ENCODE measurements at places on chromosomes 13 and 19. TPM values are rescaled to one million over a fixed set of nuclear protein-coding genes. Genes with fewer than 3 reads are reported as not detected.

Gene HSPBP1
- total RNA-seq: 45.0 TPM

Gene SIGLEC5
- total RNA-seq: not detected

Gene LAIR1
- 4.9 TPM for total RNA-seq

Gene CATSPERD
- not detected for total RNA-seq

Gene TMEM59L
- 0.40 TPM for total RNA-seq

Gene OVOL3
- not detected for total RNA-seq

Gene CLDND2
- 4.8 TPM for total RNA-seq

Gene CEACAM19
- 0.57 TPM for total RNA-seq

Gene WASF3
- 0.10 TPM for total RNA-seq

Gene CGB3
- total RNA-seq: not detected

Gene CEACAM4
- not detected for total RNA-seq

Gene SLC39A3
- 21.0 TPM for total RNA-seq

Gene TCF3
- 88.9 TPM for total RNA-seq

Gene IZUMO1
- not detected for total RNA-seq

Gene NCAN
- total RNA-seq: 0.05 TPM

Data from activated CD4-positive, alpha-beta memory T cell treated with anti-CD3 and anti-CD28 coated beads for 36 hours (primary cell).